ENCODE measurements at places on chromosomes 2 and 18. TPM values are rescaled to one million over a fixed set of nuclear protein-coding genes. Genes with fewer than 3 reads are reported as not detected.

DNA sequence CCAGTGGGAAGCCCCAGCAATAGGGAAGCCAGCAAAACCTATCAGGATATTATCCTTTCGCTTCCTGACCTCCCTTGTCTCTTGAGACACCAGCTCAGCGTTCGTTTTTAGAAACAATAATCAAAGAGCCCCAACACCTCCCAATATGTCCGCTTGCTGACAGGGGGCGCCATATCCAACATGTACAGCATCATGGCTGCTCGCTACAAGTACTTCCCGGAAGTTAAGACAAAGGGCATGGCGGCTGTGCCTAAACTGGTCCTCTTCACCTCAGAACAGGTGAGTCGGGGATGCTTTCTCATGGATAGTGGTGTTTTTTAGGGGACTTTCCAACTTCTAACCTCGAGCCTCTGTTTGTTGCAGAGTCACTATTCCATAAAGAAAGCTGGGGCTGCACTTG lies 28.7 kb downstream of the GAD1 start:
- DNase-seq: no peak

DNA sequence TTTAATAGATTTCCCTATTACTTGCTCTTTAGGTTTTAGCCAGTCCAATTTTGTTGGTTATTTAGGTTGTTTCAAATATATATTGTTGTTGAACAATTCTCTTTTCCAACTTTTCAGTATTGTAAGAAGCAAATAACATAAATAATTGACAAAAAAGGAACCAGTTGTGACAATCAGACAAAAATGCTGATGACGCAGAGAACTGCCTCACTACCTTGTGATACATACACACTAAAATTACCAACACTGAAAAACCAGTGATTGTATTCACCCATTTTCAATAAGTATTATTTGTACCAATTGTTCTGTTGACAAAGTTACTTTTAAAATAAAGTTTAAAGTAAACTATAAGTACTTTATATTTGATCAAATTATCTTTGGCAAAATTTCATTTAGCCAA lies 43.1 kb upstream of the NABP1 start:
- no peak for DNase-seq

Gene MIB1
- total RNA-seq: 82.3 TPM

Gene CFC1
- total RNA-seq: not detected

Measured in bronchial epithelial cell (primary cell).